ENCODE measurements at places on chromosomes 5 and 9.

DNA sequence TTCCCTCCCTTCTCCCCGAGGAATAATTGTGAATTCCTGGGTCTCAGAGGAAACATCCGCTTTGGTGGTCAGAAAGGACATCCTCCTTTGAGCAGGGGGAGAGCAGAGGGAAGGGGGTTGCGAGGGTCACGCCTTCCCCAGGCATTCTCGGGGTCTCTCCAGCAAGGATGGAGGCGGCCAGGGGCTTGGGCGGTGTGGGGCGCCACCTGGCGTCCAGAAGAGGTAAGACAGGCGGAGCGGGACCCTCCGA lies 129.1 kb downstream of the KCNIP1 start:
- no peak for DNase-seq

DNA sequence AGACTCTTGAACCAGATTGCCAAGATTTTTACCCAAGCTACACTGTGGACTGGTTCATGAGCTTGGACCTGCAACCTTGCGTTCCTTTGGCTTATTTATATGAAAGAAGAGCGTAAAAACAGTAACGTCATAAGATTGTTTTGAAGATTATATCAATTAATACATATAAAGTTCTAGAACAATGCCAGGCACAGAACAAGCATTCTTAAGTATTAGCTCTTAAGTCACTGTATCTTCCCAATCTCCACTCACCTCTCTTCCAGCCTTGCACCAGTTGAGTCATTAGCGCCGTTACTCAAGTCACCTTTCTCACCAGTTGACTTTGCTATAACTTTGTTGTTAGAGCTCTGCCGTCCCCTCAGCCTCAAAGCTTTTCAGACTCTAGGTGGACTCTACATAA lies 415.7 kb downstream of the PLK2 start:
- DNase-seq = no peak

DNA sequence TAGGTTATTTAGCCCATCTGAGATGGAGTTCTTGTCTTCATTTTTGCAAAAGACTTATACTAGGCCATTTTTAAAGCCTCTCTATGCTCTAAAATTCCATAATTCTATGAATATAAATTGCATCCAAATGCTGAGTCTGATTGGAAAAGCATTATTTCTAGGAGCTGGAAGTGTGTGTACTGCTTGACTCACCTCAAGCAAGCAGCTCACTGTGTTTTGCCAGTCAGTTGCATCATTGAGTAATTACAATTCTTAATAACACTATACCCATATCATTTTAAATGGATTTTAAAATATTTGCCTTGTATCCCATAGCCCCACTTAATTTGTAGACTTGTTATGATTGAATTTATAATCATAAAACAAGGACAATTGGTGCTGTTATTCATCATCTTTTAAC lies 161.0 kb downstream of the PAM start:
- no peak for DNase-seq

DNA sequence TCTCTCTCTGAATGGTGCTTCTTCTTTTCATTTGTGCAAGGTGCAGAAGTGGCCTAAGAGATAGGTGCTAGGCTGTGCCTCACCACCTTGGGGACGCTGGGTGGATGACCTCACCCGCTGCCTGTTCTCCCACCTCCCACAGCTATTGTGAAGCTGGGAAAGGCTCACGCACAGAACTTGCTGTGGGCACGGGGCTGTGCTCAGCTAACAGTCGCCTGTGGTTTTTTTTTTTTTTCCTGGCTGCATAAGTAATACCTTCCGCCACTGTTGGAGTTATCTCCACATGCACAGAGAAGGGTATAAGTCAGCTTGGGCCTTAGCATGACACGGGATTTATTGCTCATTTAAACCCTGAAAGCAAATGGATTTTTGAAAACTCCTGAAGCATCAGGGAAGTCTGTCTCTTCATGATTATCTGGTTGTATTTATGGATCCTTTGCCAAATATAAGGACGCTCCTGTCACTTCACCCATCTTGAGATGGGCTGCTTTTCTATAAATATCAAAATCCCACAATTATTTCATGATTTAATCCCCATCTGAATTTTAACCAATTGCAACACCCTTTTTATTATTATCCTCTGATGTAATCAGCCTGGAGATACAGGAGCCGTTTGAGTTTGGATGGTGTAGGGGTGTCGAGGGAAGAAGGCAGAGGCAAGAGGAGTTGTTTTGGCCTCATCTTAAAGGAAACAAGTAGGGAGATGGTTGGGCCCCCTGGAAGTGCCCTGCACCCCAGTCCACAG lies 9.0 kb downstream of the DBH start:
- no peak for DNase-seq

DNA sequence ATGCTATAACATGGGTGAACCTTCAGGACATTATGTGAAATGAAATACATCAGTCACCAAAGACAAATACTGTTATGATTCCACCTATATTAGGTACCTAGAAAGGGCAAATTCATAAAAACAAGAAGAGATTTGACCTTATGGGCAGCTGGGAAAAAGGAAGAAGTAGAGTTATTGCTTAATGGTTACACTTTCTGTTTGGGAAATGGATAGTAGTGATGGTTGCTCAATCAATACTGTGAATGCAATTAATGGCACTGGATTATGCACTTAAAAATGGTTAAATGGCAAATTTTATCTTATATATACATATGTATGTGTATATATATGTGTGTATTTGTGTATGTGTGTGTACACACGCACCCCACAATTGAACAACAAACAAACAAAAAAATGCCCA lies 15.2 kb downstream of the FKBP15 start:
- DNase-seq = no peak

DNA sequence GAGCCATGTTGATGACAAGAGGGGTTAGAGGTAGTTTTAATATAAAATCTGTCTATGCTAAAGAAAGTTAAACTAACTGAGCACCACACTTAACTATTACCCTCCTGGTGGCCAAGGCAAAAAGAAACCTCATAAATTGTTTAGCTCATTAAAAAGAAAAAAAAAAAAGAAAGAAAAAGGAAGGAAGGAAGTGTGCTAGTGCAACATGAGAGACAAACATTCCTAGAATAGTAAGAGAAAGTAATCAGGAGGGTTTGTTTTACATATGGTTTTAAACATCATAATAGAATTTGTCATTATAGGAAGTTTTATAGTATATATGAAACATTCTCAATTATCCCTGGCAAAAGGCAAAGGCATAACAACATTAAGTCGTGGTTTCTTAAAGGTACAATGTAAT lies 152.3 kb downstream of the SNX18 start:
- DNase-seq = no peak

DNA sequence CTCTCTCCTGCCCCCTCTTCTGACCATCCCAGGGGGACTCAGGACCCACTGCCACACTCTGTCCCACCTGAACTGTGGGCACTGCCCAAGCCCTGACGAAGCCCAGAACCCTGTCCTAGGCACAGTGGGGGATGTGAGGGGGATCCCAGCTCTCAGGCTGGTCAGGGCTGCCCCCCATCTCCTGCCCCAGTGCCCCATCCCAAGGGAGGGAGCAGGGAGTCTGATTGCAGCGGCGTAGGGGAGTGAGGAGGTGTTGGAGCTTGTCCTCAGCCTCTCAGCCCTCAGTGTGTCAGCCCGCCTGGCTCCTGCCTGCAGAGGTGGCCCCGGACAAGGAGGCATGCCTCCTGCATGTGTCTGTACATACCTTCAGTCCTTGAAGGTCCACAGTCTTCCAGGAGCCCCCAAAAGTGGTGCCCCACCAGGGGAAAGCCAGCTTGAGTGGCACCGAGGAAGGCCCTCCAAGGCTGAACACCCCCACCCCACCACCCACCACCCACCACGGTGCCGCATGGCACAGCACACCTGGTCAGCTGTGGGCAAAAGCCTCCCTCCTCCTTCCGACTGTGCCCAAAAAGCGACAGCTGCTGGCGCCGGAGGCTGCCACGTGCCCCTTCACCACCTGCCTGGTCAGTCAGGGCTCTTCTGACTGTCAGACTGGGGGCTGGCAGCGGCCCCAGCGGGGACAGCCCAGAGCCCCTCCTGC lies 930 bp downstream of the SARDH start:
- no peak for DNase-seq

DNA sequence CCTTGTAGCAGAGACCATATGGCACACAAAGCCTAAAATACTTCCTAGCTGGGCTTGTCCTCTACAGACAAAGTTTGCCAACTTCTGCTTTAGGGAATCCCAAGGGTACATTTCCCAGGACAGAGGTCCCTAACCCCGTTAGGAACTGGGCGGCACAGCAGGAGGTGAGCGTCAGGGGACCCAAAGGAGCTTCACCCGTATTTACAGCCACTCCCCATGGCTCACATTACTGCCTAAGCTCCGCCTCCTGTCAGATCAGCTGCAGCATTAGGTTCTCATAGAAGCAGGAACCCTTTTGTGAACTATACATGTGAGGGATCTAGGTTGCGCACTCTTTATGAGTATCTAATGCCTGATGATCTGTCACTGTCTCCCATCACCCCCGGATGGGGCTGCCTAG lies 88.5 kb upstream of the TRPM3 start:
- DNase-seq = no peak

GRCh38 chr9:137326445-137327065 lies 24.5 kb upstream of the NRARP start:
- DNase-seq = no peak

DNA sequence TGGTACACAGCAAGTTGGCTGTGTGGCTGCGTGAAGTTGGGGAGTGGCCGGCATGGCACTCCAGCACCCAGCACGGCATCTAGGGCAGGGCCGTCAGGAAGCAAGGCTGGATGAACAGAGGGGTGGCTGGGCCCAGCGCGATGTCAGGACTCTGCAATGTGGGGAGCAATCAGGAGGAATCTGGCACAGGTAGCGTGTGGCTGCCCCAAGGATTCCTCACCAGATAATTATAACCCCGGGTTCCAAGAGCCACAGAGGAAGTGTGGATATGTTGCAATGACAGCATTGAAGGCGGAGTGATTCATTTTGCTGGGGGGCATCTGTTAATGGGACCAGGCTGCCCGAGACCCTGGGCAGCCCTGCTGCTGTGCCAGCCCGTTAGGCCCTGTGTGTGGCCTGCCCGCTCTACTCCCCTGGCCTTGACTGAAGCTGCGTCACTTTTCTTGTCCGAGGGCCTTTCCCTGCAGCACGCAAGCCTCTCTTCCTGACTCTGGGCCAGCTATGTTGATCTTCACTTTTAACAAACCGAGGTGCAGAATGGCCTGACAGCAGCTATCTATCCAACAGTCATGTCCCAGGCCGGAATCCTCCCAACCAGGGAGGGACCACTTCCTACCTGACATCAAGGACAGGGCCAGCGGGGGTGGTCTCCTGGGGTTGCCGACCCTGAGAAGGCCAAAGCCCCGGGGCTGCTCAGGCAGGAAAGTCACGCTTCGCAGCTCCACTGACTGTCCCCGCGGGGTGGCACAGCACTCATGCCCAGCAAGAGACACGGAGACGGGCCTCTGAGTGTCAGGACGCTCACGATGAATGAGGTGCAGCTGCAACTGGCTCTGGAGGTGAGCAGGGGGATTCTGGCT lies 118.0 kb upstream of the PHYKPL start:
- peak; percentile 100 for DNase-seq

DNA sequence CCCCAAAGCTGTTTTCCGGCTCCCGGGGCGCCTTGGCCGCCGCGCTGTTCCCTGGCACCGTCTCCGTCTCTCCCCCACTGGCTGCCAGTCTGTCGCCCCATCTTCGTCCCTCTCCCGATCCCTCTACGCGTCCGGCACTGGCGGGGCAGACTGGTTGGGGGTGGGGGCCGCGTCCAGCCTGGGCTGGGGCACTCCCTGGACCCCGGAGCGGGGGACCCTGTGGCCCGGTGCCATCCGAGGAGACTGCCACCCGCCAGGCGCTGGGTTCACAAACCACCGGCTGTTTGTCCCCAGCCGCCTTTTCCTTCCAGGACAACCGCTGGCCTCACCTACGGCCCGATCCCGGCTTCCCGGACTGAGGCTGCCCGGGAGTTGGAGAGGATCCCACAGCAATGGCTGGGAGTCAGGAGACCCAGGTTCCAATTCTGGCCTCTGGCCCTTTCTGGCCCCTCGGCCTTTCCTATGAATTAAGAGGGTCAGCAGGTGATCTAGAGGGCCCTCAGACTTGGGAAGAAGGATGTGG lies 1.0 kb upstream of the FIBCD1 start:
- DNase-seq = no peak

- DNase-seq = no peak
Observed at GRCh38 chr9:68698943-68699509, 6.0 kb upstream of the PIP5K1B start.

DNA sequence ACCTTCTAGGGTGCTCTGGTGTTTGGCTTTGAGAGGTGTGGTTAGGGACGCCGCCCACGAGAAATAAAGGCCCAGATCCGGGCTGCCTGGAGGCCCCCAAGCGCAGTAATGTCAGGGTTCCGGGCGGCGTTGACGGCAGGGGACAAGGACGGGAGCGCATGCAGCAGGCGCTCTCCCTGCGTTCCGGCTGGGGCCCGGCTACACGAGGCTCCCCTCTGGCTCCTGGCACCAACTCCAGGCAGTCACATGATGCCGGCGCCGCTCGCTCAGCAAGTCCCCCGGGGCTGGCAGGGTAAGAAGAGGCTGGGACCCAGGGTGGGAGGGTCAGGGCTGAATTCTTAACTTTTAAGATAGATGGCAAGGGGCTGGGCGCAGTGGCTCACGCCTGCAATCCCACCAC lies 28.1 kb downstream of the UBTD2 start:
- no peak for DNase-seq

DNA sequence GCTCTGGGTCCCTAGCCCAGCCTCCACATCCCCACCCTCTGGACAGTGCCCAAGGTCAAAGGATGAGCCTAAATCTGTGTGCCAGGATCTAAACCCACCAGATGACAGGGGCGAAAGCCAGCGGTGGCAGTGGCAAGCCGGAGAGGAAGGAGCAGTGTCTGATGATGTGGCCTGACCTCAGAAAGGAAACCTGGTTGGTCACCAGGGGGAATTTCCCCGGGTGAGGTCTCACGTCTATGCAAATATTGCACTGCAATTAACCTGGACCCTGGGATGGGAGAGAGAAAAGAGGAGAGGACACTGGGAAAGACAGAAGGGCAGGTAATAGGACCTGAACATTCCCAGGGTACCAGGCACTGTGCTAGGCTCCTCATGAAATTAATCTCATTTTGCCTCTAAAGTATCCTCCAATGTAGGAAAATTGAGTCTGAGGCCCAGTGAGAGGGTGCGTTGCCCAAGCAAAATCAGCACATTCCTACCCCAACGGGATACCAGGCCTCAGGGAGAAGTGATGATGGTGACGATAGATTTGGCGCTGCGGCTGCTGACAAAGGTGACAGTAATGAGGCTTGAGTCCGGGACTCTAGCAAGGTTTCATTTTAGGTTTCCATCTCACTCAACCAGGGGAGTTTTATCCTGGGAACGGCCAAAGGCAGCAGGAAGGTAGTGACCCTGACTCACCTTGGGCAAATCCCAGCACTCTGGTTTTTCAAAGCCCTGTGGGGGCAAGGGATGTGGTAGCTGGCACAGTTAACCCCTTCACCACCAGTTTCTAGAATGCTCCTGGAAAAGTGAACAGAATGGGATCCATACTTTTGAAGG lies 13.4 kb upstream of the TNIP1 start:
- peak; percentile 29 for DNase-seq

Data from MG63 (cell line).